ENCODE measurements at places on chromosomes 12 and 14.

DNA sequence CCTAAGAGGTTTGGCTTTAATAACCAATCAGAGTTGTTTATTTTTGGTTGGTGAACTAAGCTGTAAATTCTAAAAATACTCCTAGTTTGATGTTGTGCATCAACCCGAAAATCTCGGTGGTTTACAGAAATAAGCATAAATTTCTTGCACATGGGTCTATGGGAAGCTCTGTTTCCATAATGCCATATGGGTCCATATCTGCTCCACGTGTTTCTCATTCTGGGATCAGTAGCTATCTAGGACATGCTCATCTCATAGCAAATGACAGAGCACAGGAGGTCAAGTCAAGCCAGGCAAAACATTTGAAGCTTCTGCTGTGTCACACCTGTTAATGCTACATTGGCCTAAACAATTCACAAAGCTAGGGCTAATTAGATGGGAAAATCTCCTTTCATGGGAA is 23.1 kb downstream of the NUP37 start:
- no peak for DNase-seq

DNA sequence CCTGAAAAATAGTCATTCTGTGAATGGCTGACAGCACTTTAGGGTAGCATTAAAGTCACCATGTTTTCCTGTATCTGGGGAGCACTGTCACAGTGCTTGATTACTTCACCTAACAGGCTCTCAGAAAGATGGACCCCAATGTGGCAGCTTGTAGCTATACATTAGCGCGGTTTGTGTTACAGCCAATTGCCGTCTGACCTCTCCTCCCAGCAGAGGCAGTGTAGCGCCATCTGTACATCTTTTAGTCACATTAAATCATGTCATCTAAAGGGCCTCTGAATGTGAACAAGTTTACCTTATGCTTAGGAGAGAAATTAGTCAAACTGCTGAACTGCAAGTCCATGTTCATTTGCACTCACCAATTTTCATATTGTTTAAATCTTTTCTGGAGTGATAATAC is 113.7 kb downstream of the LMO3 start:
- no peak for DNase-seq

GRCh38 chr12:21117995-21118394 is 13.0 kb upstream of the SLCO1B1 start:
- no peak for DNase-seq

DNA sequence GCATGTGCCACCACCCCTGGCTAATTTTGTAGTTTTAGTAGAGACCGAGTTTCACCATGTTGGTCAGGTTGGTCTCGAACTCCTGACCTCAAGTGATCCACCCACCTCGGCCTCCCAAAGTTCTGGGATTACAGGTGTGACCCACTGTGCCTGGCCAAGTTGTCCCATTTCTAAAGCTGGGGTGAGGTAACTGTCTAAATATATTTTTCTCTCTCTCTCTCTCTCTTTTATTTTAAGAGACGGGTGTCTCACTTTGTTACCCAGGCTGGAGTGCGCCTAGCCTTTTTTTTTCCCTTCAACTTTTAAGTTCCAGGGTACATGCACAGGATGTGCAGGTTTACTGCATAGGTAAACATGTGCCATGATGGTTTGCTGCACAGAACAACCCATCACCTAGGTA is 8.6 kb downstream of the ATF1 start:
- no peak for DNase-seq

DNA sequence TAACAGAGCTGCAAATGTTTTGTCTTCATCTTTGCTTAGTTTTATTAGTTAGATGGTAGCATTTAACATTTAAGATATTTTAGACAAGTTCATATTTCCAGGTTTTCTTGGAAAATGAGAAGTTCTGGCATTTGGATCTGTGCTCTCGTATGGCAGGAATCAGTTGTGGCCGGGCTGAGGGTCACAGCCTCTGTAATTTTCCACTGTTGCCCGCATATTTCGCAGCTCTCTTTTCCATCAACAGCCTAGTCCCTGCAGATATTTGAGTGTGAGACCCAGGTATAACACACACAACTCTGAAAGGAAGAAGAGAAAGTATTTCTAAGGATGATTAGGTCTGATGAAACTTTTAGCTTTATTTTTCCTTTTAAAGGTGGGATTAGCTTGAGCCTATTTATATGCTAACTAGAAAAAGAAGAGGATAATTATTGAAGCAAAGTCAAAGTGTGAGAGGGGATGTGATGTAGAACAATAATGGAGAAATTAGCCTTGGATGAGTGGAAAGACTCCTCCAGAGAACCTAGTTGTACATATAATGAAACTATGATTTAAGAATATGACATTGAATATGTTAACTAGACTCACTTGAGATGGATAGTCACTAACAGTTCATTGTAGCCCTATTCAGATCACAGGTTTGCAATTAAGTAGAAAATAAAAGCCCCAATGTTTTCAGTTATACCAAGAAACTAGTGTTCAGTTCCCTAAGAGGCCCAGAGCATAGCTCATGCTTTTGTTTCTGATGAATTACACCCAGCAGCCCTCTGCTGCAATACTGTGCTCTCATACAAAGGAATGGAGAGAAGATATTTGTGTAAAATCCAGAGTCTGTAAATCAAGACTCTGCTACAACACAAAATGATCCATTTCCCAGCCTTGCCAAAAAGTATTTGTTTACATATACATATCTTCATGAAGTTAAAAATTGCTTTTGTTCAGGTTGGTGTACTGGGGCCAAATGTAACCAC is 158.4 kb downstream of the C12orf50 start:
- DNase-seq = no peak

GRCh38 chr12:107014055-107014454 is 27.1 kb upstream of the MTERF2 start:
- DNase-seq = no peak

DNA sequence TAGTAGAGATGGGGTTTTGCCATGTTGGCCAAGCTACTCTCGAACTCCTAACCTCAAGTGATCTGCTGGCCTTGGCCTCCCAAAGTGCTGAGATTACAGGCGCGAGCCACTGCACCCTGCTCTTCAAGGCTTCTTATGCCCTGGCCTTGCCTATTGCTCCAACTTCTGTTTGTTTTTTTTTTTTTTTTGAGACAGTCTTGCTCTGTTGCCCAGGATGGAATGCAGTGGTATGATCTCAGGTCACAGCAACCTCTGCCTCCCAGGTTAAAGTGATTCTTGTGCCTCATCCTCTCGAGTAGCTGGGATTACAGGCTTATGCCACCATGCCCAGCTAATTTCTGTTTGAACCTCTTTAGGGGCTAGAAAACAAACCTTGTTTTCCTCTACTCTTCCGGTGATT is 6.0 kb upstream of the ABCD4 start:
- DNase-seq = no peak

DNA sequence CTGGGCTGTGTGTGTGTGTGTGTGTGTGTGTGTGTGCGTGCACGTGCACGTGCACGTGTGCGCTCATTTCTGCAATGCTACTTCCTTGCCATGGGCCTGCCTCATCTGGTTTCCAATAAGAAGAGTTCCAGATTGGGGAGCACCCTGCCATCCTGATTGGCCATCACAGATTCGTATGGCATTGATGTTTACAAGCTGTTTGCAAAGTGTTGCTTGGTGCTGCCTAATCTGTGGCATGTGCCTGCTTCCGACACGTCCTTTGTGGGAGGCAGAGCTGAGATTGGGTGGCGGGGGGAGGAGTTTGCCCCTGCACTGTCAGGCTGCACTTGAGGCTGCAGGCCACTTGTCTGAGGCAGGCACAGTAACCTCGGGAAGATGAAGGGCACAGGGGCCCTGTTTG is 39.2 kb downstream of the SAMD4A start:
- DNase-seq = no peak

DNA sequence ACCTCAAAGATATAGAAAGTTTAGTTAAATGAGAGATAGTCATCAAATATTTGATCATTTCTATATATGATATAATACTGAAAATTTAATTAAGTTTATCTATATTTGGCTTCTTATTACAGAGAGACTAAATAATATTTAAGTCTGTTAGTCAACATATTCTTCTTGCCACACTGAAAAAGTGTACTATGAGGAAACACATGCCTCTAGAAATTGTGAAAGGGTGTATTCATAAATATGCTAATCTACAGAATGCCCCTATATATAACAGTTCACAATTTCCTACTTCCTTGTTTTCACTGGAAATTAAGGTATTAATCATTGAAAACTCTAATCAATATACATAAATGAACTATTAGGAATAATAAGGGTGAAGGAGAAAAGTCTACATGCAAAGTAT is 31.4 kb upstream of the ETV6 start:
- no peak for DNase-seq

- no peak for DNase-seq
Observed at GRCh38 chr12:18224745-18225144, 36.6 kb upstream of the PIK3C2G start.

GRCh38 chr14:20697273-20698017 is 8.9 kb downstream of the ANG start:
- peak; percentile 19 for DNase-seq

- DNase-seq = no peak
Observed at GRCh38 chr14:49008363-49008762, 577.8 kb downstream of the RPS29 start.

- no peak for DNase-seq
Observed at GRCh38 chr14:75675265-75675960, 14.4 kb downstream of the TTLL5 start.

DNA sequence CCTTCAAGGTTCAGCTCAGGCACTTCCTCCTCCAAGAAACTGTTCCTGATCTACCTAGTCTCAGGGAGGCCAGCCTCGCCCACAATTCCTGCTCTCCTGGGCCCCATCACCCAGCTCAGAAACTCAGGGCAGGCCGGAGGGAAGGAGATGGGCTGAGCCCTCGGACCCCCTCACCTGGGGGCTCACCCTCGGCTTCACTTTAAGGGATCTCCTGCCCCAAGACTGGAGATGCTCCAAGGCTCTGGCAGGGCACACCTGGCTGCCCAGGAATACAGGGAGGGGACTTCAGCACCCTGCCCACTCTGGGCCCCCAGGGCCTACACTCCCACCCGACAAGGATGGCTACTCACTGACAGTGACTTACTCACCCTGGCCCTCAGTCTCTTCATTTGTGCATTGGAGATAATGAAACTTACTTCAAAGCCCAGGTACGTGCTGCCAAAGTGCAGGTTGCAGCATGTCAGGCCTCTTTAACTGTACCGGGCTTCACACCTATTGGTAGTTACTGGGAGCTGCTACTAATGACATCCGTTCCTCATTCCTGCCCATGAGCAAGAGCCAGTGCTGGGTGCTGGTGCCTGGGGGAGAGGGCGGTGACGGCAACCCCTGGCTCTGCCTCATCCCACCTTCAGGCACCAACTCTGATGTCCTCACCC is 21.0 kb upstream of the PPP1R13B start:
- no peak for DNase-seq

GRCh38 chr14:89641495-89642175 is 224.6 kb upstream of the FOXN3 start:
- no peak for DNase-seq

DNA sequence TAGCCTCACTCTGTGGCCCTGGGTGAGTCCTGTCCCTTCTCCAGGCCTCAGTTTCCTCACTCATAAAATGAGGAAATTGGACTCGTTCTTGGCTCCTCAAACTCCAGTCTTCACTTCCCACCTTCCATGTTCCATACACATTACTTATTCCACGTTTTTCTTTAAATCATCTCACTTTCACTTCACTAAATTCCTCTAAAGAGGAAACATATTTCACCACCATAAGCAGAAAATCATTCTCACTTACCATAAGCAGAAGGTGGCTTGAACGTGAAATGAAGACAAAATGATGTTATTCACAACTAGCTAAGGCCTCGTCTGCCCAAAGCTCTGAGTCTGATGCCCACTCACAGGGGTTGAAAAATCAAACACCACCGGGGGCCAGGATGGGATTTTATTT is 278.3 kb downstream of the ADGRD1 start:
- no peak for DNase-seq

- DNase-seq = no peak
Observed at GRCh38 chr12:47755655-47756562, 2.8 kb downstream of the RAPGEF3 start.

GRCh38 chr14:68495101-68496039 is 297.5 kb downstream of the ZFP36L1 start:
- DNase-seq = no peak

- DNase-seq = no peak
Observed at GRCh38 chr12:94039914-94040313, 108.5 kb upstream of the PLXNC1 start.

- DNase-seq = no peak
Observed at GRCh38 chr12:31558521-31558920, 32.4 kb downstream of the DENND5B start.

All from stimulated activated CD8-positive, alpha-beta memory T cell treated with anti-CD3 and anti-CD28 coated beads, Interleukin-2, amount 100 ng/mL, for 48 hours (primary cell).